ENCODE measurements at places on chromosomes 5 and 9. TPM values are rescaled to one million over a fixed set of nuclear protein-coding genes. Genes with fewer than 3 reads are reported as not detected.

Gene SLC28A3
- 0.05 TPM for total RNA-seq

Gene ARRDC3
- total RNA-seq = 25.1 TPM

Gene RFESD
- total RNA-seq = 4.5 TPM

Gene PCDHB11
- 0.92 TPM for total RNA-seq

Gene PTGES
- total RNA-seq = 2.5 TPM

Gene C5orf52
- total RNA-seq = not detected

Gene CSNK1G3
- total RNA-seq = 51.2 TPM

GRCh38 chr5:125582352-125582751 lies 835.9 kb upstream of the ZNF608 start:
- H3K27me3 ChIP-seq = peaks cover 18% of the 10 kb centered on the region
- H3K27ac ChIP-seq = no peak overlapping the region
- H3K4me1 ChIP-seq = peaks cover 18% of the 10 kb centered on the region
- H3K4me3 ChIP-seq = no peak overlapping the region
- no peak for DNase-seq
- H3K36me3 ChIP-seq = 0 out of 2 replicates have a peak, but pooled peaks cover 4% of the 10 kb centered on the region

DNA sequence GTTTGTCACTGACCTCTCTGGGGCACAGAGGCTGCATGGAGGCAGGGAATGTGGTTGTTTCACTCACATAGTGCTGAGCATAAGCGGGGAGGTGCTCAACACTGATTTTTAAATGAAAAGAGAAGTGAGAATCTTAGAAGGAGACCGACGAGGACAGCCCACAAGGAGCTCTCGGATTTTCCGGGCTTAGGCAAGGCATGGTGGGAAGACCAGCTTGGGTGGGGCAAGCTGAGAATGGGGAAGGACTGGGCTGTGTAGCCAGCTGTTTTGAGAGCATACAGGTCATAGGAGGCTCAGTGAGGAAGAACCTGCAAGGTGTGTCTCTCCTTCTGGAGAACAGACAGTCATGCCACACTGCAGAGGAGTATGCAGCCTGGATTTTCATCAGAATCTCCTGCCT lies 86.0 kb upstream of the TNFSF8 start:
- H3K4me1 ChIP-seq = 0 out of 2 replicates have a peak, but pooled peaks cover 3% of the 10 kb centered on the region
- no peak overlapping the region for H3K4me3 ChIP-seq
- peaks cover 28% of the 10 kb centered on the region for H3K27me3 ChIP-seq

GRCh38 chr5:143933451-143933850 lies 121.5 kb downstream of the HMHB1 start:
- H3K36me3 ChIP-seq = peaks cover 25% of the 10 kb centered on the region
- H3K4me1 ChIP-seq = peaks cover 24% of the 10 kb centered on the region
- no peak overlapping the region for H3K27ac ChIP-seq
- H3K4me3 ChIP-seq = no peak overlapping the region

DNA sequence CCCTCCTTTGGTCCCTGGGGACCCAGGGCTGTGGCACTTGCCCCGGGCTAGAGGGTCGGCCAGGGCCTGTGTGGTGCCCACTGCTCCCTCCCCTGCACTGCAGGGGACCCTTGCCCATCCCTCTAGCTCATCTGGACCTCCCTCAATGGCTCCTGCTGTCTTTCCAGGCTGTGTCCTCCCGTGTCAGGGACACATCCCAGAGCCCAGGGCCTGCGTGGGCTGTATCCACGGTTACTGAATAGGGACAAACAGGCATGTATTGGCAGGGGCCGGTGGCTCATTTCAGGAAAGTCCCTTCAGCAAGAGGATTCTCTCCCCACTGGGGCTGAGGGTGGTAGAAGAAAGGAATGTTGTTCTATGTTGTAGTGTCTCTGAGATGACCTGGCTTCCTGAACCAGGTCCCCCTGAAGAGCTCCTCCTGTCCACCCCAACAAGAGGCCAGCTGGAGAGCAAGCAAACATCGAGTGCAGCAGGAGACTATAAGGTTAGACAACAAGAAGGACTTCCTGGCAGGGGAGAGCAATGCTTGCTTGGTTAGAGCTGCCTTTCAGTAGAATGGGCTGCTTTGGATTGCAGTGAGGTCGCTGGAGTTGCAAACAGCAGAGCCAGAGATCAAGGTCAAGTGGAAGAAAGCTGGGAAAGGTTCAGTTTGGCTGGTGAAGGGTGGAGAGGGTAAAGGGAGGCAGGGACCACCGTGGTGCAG lies 1.0 kb upstream of the CRB2 start:
- H3K27ac ChIP-seq = no peak overlapping the region
- no peak for DNase-seq
- peak overlapping the region; percentile 59 for H3K4me3 ChIP-seq
- H3K4me1 ChIP-seq = peaks cover 48% of the 10 kb centered on the region

DNA sequence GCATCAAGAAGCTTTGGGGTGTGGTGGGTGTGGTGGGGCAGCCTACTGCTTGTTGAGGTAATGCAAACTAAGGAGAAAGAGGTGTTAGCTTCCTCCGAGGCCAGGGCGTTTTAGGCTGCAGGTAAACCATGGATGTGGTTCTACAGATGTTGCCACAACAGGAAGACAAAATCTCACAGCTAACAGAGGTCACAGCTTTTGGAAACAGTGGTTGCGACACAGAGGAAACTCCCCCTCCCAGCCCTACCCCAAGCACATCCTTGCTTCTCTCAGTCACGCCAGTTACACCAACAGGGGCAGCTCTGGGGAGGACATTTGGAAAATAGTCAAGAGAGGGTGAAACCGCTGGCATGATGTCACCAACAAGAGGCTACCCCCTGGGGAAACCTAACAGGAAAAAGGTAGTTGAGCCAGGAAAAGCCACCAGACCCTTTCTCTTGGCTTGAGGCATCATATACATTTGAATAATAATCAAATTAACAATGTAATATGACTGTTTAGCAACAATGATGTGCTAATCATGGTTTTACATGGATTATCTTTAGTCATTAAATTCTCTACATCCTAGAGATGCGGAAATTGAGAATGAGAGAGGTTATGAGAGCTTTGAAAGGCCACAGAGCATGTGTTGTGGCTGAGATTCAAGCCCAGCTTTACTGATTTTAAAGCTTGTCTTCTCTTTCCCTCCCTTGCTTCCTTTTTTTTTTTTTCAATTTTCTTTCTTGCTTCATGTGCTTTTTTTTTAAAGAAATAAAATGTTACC lies 82.2 kb upstream of the IL12B start:
- H3K27me3 ChIP-seq = no peaks in the 10 kb centered on the region
- no peak overlapping the region for H3K27ac ChIP-seq
- DNase-seq = no peak
- peaks cover 26% of the 10 kb centered on the region for H3K4me1 ChIP-seq
- no peak overlapping the region for H3K4me3 ChIP-seq

GRCh38 chr5:170474489-170475274 lies 29.1 kb upstream of the KCNIP1 start:
- DNase-seq = no peak
- no peak overlapping the region for H3K4me3 ChIP-seq

Data from WTC11 (cell line).